ENCODE measurements at places on chromosomes 4 and X.

GRCh38 chr4:155107059-155107458 is 101.4 kb upstream of the NPY2R start:
- no peak overlapping the region for H3K4me3 ChIP-seq
- no peaks in the 10 kb centered on the region for H3K4me1 ChIP-seq
- peaks cover 6% of the 10 kb centered on the region for H3K27me3 ChIP-seq
- H3K36me3 ChIP-seq: no peaks in the 10 kb centered on the region
- H3K27ac ChIP-seq: no peak overlapping the region

GRCh38 chr4:25908491-25908901 is 5.5 kb upstream of the SMIM20 start:
- H3K4me1 ChIP-seq: peaks cover 4% of the 10 kb centered on the region
- peaks cover 28% of the 10 kb centered on the region for H3K27me3 ChIP-seq
- DNase-seq: no peak
- H3K27ac ChIP-seq: no peak overlapping the region
- H3K36me3 ChIP-seq: no peaks in the 10 kb centered on the region

- no peak for DNase-seq
- no peaks in the 10 kb centered on the region for H3K27me3 ChIP-seq
- peaks cover 2% of the 10 kb centered on the region for H3K4me1 ChIP-seq
Measured at GRCh38 chr4:15132739-15133138, 130.5 kb downstream of the CPEB2 start.

- H3K27ac ChIP-seq: no peak overlapping the region
- peak; percentile 89 for DNase-seq
- H3K36me3 ChIP-seq: peaks cover 37% of the 10 kb centered on the region
- H3K27me3 ChIP-seq: no peaks in the 10 kb centered on the region
- no peaks in the 10 kb centered on the region for H3K4me1 ChIP-seq
- H3K4me3 ChIP-seq: no peak overlapping the region
Measured at GRCh38 chrX:153953342-153953830, 8.9 kb upstream of the RENBP start.

GRCh38 chrX:152813206-152813605 is 17.4 kb downstream of the CETN2 start:
- no peak overlapping the region for H3K4me3 ChIP-seq
- H3K27me3 ChIP-seq: peaks cover 14% of the 10 kb centered on the region
- H3K4me1 ChIP-seq: no peaks in the 10 kb centered on the region
- no peak overlapping the region for H3K27ac ChIP-seq

- no peak overlapping the region for H3K4me3 ChIP-seq
- peaks cover 10% of the 10 kb centered on the region for H3K27me3 ChIP-seq
- H3K36me3 ChIP-seq: no peaks in the 10 kb centered on the region
- no peak for DNase-seq
- H3K27ac ChIP-seq: no peak overlapping the region
Measured at GRCh38 chr4:47017081-47017480, 14.3 kb upstream of the GABRB1 start.

DNA sequence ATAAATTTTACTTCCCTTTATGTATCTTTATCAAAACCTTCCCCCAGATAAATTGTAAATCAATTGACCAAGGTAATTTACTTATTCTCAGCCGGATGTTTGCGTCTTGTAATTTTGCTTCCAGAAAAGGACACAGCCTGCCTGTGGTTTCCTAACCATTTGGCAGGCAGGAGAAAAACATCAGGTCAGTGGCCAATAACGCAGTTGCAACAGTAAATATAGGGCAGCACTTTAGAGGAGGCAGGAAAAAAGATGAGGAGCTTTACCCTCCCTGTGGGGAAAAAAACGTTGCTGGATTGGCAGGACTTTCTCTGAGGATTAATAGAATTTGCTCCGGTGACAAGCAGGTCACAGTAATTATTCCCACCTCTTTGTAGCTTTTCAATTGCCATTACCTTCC is 2618.1 kb downstream of the ARAP2 start:
- no peaks in the 10 kb centered on the region for H3K4me1 ChIP-seq
- H3K27ac ChIP-seq: no peak overlapping the region
- H3K36me3 ChIP-seq: no peaks in the 10 kb centered on the region

DNA sequence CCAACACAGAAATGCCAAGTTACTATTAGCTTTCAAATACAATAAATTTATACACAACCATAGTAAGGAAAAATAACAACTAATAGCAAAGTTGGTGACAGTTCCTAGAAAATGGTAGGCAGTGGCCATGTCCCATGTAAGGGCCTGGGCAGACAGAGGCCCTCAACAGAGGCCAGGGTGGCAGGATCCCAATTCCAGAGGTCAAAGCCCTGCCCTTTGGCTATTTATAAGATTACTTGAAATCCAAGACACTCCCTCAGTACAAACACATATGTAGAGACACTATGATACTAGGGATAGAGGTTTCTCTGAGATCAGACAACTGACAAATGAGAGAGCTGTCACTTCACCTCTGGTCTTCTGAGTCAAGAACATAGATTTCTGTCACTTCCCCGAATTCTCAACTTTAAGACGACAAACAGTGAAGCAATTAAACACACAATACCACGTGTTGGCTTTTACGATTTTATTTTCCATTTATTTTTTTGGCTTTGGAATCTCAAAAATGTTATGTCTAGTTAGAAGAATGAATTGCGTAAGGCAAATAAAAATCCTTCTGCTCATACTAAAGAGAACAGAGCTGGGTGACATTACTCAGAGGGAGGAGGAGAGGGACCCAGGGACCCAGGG is 16.3 kb upstream of the MAOB start:
- no peak overlapping the region for H3K27ac ChIP-seq
- no peaks in the 10 kb centered on the region for H3K36me3 ChIP-seq
- DNase-seq: no peak
- H3K4me1 ChIP-seq: no peaks in the 10 kb centered on the region
- H3K27me3 ChIP-seq: no peaks in the 10 kb centered on the region

GRCh38 chr4:4422856-4423499 is 36.1 kb downstream of the NSG1 start:
- no peak overlapping the region for H3K27ac ChIP-seq
- no peak overlapping the region for H3K4me3 ChIP-seq
- no peak for DNase-seq
- H3K27me3 ChIP-seq: no peaks in the 10 kb centered on the region
- H3K36me3 ChIP-seq: peaks cover 20% of the 10 kb centered on the region
- no peaks in the 10 kb centered on the region for H3K4me1 ChIP-seq

DNA sequence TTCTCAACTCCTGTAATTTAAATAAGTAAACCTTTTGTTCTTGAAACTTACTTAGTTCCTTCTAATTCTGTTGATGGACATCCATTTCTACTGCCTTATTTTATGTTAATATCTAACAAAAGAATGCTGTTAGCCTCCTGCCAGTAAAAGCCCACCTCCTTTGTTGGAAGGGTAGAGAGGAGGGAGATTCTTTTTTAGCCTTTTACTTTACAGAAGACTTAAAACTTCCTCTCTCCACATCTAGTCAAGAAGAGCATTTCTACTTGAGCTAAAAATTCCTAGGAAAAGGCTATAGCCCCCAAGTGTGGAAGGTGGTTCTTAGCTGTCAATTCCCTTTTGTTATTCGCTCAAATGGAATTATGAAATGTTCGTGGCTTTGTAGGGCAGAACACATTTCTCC is 118.7 kb downstream of the ZIC3 start:
- no peak overlapping the region for H3K4me3 ChIP-seq
- no peaks in the 10 kb centered on the region for H3K4me1 ChIP-seq
- DNase-seq: no peak
- peaks cover 3% of the 10 kb centered on the region for H3K27me3 ChIP-seq
- H3K27ac ChIP-seq: no peak overlapping the region
- no peaks in the 10 kb centered on the region for H3K36me3 ChIP-seq

DNA sequence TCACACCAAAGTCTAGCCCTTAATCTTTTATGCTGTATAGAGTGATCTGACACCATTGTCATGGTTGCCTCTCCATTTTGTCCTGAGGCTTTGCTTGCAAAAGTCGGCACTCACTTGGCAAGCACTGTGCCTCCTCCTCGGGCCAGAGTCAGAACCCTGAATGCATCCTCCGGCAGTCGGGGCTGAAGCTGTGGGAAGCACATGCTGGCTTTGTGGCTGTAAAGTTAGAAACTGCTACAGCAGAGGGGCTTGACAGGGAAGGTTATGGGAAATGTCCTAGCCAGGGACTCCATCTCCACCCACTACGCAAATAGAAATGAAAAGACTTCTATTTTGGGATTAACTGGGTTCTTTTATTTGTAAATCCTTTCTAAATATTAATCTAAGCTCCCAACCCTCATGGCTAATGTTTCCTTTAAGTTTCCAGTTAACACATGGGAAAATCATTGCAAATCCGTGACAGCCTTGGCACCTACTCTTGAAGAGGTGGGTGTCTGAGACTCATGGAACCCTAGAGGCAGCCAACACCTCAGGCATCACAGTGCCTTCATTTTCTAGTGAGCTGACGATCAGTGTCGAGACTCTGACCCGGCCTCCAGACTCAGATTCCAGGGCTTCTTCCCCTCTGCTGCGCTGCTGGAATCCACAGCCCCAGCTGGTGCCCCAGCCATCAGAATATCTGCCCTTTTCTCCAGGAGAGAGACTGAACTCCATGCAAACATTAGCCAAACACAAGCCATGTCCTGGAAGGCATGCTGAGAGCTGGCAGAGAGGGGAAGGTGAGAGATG is 7.9 kb upstream of the CLDN24 start:
- peaks cover 7% of the 10 kb centered on the region for H3K4me1 ChIP-seq
- H3K27ac ChIP-seq: no peak overlapping the region
- H3K4me3 ChIP-seq: no peak overlapping the region
- peaks cover 14% of the 10 kb centered on the region for H3K36me3 ChIP-seq
- no peak for DNase-seq

- H3K27ac ChIP-seq: peak overlapping the region; percentile 70
- no peaks in the 10 kb centered on the region for H3K27me3 ChIP-seq
- H3K36me3 ChIP-seq: peaks cover 19% of the 10 kb centered on the region
- peaks cover 29% of the 10 kb centered on the region for H3K4me1 ChIP-seq
- no peak for DNase-seq
Measured at GRCh38 chr4:110412354-110413065, 63.4 kb upstream of the ENPEP start.

GRCh38 chr4:69642961-69643360 is 3.5 kb upstream of the UGT2A2 start:
- H3K4me1 ChIP-seq: no peaks in the 10 kb centered on the region
- H3K27ac ChIP-seq: no peak overlapping the region
- H3K4me3 ChIP-seq: no peak overlapping the region
- H3K36me3 ChIP-seq: no peaks in the 10 kb centered on the region
- no peak for DNase-seq

DNA sequence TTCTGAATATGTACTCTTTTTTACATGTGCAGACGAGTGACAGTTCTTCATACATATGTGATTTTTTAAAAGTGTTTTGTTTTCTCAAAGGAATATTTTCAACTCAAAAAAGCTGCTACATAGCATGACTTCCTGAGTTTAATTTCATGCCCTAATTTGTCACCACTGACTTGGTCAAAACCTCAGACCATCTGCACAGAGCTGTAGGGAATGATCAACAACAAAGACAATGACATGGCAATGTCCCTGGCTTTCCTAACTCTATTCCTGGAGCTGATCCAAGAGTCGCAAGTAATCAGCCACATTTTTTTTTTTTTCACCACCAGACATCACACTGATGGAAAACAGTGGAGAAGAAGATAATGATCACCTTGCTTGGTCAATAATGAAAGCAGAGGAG is 97.7 kb downstream of the TMA16 start:
- peaks cover 2% of the 10 kb centered on the region for H3K27me3 ChIP-seq
- no peak for DNase-seq
- H3K36me3 ChIP-seq: no peaks in the 10 kb centered on the region
- no peak overlapping the region for H3K27ac ChIP-seq
- no peak overlapping the region for H3K4me3 ChIP-seq
- no peaks in the 10 kb centered on the region for H3K4me1 ChIP-seq

GRCh38 chr4:164215113-164215741 is 538.7 kb upstream of the SMIM31 start:
- no peak for DNase-seq
- peaks cover 9% of the 10 kb centered on the region for H3K4me1 ChIP-seq
- no peaks in the 10 kb centered on the region for H3K36me3 ChIP-seq

- peaks cover 10% of the 10 kb centered on the region for H3K36me3 ChIP-seq
- no peak for DNase-seq
- H3K4me1 ChIP-seq: no peaks in the 10 kb centered on the region
- H3K27ac ChIP-seq: no peak overlapping the region
Measured at GRCh38 chr4:40502220-40502619, 127.4 kb downstream of the RBM47 start.

DNA sequence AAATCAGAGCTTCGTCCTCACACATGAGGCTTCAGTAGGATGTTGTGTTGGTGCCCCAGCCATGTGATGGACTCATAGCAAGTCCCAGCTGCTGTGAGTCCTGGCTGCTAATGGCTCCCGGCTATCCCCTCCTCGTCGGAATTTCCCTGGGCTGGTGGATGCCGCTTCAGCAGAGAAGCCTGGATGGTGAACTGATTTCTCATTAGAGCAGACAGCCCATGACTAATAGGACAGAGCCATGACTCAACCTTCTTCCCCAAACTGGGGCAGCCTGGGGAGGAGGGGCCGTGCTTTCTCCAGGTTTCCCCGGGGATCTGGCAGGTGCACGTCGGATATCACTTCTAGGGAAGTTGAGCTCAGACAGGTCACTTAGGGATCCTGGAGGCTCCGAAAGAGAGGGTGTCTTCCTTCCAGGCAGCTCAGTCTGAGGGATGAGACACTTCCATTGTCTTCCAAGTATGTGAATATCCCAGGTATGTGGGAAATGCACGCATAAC is 112.7 kb downstream of the ASMT start:
- no peaks in the 10 kb centered on the region for H3K27me3 ChIP-seq
- H3K27ac ChIP-seq: peak overlapping the region; percentile 86
- no peaks in the 10 kb centered on the region for H3K36me3 ChIP-seq
- H3K4me3 ChIP-seq: no peak overlapping the region
- H3K4me1 ChIP-seq: peaks cover 6% of the 10 kb centered on the region
- DNase-seq: peak; percentile 47

DNA sequence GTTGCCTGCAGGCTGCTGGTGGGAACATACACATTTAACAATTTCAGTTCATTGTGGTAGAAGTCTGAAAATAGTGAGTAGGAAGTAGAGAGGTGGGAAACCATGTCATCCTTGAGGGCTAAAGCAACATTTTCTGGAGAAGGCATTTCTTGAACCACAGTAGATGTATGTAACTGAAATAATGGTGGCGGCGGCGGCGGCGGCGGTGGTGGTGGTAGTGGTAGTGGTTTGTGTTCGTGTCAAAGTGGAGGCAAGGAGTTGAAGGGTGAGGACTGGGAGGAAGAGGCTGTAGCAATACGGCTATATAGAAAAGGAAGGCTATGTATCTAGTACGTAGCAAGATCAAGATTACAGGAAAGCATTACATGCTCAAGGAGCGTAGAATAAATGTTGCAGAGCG is 1381.6 kb upstream of the TENM3 start:
- peaks cover 11% of the 10 kb centered on the region for H3K4me1 ChIP-seq
- H3K4me3 ChIP-seq: no peak overlapping the region
- H3K36me3 ChIP-seq: peaks cover 7% of the 10 kb centered on the region
- no peak overlapping the region for H3K27ac ChIP-seq
- no peak for DNase-seq

- H3K27ac ChIP-seq: no peak overlapping the region
- no peaks in the 10 kb centered on the region for H3K4me1 ChIP-seq
- DNase-seq: no peak
- H3K36me3 ChIP-seq: peaks cover 35% of the 10 kb centered on the region
- no peak overlapping the region for H3K4me3 ChIP-seq
Measured at GRCh38 chrX:118612290-118612689, 115.1 kb upstream of the IL13RA1 start.

Data from mesothelial cell of epicardium (in vitro differentiated cells).